Right hindlimb (tissue), 1 donor: ENCODE measurements at places on chromosomes 1 and 21.
A peak's percentile ranks its signal among the peaks of the same experiment; 100 is the strongest.

DNA sequence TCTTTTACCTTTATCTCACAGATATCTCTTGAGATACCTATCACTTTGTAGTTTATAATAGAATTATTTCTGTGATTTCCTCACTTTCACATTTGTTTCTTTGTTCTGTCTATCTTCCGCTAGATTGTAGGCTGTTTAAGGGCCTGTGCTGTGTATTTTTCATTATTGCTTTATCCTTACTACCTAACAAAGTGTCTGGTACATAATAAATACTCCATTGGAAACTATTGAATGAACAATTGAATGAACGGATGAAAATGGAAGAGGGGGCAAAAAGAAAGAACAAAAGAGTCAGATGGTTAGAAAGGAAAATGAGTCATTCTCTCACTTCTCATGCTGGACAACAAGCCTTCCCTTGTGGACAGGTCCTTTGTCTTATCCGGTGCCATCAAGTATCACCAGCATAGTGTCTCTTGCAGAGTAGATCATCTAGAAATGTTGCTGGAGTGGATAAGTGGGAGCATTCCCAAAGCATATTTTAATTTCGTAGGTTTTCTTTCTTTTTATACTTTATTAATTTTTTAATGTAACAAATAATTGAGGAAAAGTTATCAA lies 159.8 kb downstream of the NEK7 start:
- no peak for DNase-seq

- no peak for DNase-seq
Observed at GRCh38 chr1:108084866-108085477, 115.2 kb downstream of the SLC25A24 start.

GRCh38 chr1:43632135-43632670 lies 17.7 kb upstream of the KDM4A start:
- no peak for DNase-seq

GRCh38 chr1:30516485-30516858 lies 206.9 kb downstream of the MATN1 start:
- DNase-seq: no peak

DNA sequence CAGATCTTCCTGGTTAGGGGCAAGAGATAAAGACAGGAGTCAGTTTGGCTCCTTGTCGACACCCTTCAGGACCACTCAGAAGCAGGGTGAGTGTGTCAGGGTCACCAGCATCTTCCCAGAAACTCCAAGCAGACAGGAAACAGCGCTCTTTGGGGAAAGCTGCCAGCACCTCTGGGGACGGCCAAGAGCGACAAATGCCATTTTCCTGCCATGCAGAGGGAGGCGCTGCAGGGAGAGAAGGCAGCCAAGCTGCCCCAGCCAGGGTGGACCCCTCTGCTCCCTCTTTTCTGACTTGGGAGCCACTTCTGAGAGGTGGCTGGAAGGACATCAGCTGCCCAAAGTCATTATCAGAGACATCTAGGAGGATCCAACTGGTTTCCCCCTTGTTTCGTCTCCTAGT lies 29.0 kb downstream of the SIM2 start:
- DNase-seq: no peak

DNA sequence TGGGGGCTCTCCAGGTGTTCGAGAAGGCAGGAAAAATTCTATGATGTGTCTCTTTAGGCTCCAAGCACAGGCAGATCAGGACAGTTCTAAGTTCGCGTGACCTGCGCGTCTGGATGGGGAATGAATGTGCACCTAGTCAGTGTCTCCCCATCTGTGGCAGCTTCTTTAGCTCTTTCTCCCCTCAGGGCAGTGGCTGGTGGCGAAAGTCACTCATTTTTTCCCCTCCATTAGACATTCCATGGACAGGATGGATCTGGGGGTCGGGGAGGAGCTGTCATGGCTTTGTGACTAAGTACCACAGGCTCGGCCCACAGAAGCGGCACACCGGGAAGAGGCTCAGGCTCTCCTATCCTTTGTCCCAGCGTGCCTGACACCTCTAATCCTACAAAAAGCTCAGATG lies 31.0 kb upstream of the EVA1B start:
- DNase-seq: no peak

GRCh38 chr1:112532064-112532463 lies 23.3 kb downstream of the WNT2B start:
- DNase-seq: no peak

DNA sequence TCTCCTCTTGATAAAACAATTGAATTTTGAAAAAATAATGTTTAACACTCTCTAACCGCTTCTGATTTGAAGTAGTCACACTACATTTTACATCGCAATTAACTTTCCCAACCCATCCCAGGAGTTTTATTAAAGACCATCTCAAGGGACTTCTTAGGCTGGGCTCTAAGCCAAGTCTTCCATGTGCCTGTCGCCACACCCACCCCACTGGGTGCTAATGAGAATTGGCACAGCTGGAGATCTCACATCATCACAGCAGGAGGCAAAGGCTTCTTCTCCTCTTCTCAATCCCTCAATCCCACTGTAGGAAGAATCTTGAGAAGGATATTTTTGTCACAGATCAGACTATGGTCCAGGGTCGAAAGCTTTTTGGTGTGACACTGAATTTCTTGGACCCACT lies 328.9 kb downstream of the NUF2 start:
- no peak for DNase-seq

DNA sequence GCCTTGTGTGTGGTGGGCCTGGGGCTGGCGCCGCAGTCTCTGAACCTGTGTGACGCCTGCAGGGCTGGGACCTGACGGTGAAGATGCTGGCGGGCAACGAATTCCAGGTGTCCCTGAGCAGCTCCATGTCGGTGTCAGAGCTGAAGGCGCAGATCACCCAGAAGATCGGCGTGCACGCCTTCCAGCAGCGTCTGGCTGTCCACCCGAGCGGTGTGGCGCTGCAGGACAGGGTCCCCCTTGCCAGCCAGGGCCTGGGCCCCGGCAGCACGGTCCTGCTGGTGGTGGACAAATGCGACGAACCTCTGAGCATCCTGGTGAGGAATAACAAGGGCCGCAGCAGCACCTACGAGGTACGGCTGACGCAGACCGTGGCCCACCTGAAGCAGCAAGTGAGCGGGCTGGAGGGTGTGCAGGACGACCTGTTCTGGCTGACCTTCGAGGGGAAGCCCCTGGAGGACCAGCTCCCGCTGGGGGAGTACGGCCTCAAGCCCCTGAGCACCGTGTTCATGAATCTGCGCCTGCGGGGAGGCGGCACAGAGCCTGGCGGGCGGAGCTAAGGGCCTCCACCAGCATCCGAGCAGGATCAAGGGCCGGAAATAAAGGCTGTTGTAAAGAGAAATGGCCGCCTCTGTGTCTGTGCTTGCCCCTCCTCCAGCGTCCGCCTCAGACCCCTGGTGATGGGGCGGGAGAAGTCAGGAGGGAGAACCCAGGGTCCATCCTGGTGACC lies 788 bp downstream of the ISG15 start:
- DNase-seq: peak; percentile 58

GRCh38 chr1:24910751-24911650 lies 19.1 kb downstream of the RUNX3 start:
- no peak for DNase-seq

- DNase-seq: no peak
Observed at GRCh38 chr21:45545236-45545570, 3.0 kb upstream of the SLC19A1 start.

- DNase-seq: no peak
Observed at GRCh38 chr1:154178911-154179811, 12.7 kb downstream of the TPM3 start.

DNA sequence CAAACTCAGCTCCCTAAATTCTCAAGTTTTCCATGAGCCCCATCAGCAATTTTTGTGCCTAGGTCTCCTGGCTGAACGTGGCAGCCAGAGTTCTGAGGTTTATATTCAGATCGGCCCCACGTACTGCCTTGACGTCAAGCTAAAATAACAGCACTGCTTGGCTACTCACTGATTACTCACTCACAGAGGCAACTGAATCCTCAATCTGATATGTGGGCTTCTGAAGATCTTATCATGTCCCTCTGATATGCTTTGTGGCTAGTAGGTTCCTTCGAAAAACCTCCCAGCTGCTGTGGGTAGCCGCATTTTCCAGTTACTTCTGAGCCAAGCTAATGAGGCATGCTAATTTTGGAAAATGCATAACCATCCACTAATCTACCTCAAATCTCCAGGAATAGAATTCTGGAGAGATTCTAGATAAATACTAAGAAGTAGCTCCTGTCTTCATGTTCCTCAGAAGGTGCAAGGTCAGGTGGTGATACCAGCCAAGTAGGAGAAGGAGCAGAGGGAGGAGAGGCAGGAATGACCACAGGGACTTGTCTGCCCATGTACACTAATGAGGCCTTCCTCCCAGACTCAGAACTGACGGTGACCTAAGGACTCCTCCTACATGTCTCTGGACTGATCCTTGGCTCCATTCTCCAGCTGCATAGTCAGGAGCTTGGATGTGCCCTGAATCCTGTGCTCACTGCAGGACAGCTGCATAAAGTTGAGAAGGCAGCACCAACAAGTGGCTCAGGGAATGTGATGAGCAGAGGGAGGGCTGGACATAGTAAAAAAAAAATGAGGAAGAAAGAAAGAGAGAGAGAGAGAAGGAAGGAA lies 263.7 kb downstream of the TNR start:
- no peak for DNase-seq

DNA sequence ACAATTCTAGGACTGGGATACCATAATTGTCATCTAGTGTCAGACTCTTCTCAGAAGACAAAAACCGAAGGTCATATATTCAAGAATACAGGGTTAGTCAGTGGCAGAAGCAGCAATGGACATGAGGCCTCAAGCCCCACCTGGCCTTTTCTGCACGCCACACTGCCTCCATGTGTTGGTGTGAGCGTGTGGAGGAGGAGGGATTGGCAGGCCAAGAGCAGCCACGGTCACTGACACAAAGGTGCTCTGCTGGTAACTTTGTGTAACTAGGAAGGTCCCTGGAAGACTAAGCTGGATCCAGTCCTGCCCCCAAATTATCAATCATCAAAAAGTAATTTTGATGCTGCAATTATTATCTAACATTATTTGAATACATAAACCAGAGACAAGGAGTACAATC lies 34.9 kb downstream of the HSF2BP start:
- DNase-seq: no peak

GRCh38 chr1:30371888-30372791 lies 351.2 kb downstream of the MATN1 start:
- DNase-seq: no peak

- no peak for DNase-seq
Observed at GRCh38 chr1:220283625-220284024, 11.4 kb upstream of the RAB3GAP2 start.

GRCh38 chr1:9145021-9145668 lies 16.2 kb upstream of the GPR157 start:
- no peak for DNase-seq

DNA sequence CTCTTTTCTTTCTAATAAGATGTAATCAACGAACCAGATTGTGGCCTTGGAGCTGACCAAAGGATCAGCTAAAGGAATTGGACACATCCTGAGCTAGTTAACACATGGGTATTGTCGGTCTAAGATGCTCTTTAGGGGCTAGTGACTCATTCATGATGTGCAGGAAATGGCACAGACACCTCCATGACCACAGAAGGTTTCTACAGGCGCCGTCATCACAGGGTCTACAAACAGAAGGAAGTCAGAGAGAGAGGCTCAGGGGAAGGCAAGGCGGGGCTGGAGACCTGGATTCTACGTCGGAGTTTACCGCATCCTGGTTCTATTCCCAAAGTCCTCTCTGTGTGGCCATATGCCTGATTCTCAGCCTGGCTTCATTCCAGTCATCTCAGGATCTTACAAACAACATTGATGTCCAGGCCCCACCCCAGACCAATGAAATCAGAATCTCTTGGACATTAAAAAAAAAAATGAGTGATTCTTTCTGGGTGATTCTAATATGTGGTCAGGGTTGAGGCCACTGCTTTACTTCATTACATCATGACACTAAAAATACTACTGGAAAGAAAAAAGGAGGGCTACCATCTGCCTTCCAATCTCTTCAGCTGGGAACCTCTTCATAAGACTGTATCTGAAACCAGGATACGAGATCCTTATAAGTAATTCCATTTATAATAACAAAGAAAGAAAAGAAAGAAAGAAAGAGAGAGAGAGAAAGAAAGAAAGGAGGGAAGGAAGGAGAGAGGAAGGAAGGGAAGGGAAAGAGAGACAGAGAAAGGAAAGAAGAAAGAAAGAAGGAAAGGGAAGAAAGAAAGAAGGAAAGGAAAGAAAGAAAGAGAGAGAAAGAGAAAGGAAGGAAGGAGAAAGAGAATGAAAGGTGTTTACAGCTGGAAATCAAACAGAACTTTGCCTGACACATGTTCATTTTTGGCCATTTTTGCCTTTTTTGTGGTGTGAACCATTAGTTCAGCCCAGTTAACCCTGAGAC lies 11.6 kb upstream of the KCNJ15 start:
- DNase-seq: no peak

DNA sequence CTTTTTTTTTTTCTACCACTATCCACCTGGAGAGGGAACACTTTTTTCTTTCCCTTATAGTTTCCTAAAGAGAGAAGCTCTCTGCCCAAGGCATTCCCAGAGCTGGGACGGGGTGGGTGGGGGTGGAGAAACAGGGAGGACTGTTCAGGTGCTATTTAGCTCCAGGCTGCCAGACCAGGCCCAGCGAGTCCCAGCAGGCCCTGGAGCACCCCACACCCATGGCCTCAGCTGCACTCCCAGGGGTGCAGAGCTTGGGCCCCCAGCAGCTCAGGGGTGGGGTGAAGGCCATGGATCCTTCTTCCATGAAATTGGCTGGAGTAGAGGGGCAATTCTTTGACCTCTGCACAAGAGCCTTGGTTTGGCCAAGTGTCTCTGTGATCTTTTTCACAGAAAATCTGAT lies 4.1 kb downstream of the ETV3L start:
- DNase-seq: no peak

GRCh38 chr1:7268983-7269382 lies 483.7 kb downstream of the CAMTA1 start:
- DNase-seq: no peak

DNA sequence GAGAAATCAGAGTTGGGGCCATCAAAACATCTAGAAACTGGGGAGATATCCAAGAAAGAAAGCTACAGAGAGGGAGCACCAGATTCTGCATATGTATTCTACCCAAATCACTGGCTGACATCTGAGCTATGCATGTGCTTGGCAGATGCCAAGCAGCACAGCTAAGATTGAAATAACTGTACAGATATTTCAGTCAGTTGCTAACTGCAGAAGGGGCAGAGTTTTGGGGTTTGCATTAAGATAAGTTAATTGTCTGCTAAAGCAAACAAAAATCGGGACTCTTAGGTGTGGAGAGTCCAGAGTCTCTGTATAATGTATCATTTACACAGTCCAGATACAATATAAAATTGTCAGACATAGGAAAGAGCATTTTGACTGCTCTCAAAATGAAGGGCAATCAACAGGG lies 437.1 kb downstream of the PTBP2 start:
- DNase-seq: peak; percentile 23

- DNase-seq: no peak
Observed at GRCh38 chr21:44914176-44914874, 6.4 kb downstream of the ITGB2 start.
